ENCODE measurements at places on chromosomes 7 and 10. TPM values are rescaled to one million over a fixed set of nuclear protein-coding genes. Genes with fewer than 3 reads are reported as not detected.

DNA sequence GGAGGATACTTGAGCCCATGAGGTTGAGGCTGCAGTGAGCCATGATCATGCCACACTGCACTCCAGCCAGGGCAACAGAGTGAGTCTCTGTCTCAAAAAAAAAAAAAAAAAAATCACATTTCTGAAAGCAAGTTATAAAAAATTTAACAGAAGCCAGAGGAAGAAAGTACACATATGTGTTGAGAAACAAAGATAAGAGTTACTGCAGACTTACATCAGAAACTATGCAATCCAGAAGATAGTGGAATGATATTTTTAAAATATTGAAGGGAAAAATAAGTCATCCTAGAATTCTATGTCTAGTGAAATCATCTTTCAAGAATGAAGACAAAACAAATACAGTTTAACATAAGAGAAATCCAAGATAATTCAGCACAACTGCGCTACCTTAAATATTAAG is 46.9 kb downstream of the ZNF518A start:
- no peak for DNase-seq

GRCh38 chr7:17640730-17641377 is 299.4 kb downstream of the SNX13 start:
- DNase-seq, result no peak

AP4M1 gene
- polyA plus RNA-seq, result 25.4 TPM

- DNase-seq, result no peak
These were observed 237.3 kb downstream of the MAD1L1 start for GRCh38 chr7:1995426-1995825.

- no peak for DNase-seq
These were observed 179.0 kb downstream of the PRPF18 start for GRCh38 chr10:13765641-13766341.

Data from AG04450 (cell line).